IMR-90 (cell line): ENCODE measurements at places on chromosomes 7 and 10. TPM values are rescaled to one million over a fixed set of nuclear protein-coding genes. Genes with fewer than 3 reads are reported as not detected.

The KIF11 gene
- polyA plus RNA-seq = 6.9 and 8.8 TPM in 2 replicates

The C1QL3 gene
- polyA plus RNA-seq = not detected in 2 replicates

- DNase-seq = no peak
- H3K4me3 ChIP-seq = no peak overlapping the region
- no peaks in the 10 kb centered on the region for H3K27me3 ChIP-seq
- H3K4me1 ChIP-seq = no peaks in the 10 kb centered on the region
Observed at GRCh38 chr7:70353946-70354335, 755.7 kb downstream of the AUTS2 start.

DNA sequence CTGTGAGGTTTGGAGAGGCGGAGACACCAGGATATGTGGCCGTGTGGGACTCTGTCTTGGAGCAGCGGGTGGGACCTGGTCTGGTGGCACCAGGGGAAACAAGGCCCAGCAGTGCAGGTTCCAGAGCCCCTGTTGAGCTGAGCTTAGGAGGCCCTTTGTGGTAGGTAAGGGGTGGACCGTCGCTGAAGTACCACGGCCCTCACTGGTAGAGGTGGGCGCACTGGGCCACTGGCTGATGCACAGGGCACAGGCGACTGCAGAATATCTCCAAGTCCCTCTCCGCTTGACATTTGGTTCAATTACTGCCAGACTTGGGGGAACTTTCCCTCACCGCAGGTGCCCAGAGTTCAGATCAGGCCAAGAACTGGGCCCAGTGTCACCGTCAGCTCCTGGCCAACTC lies 27.3 kb downstream of the DOCK1 start:
- no peak overlapping the region for H3K4me3 ChIP-seq
- no peak for DNase-seq
- H3K27ac ChIP-seq = no peak overlapping the region
- H3K36me3 ChIP-seq = peaks cover 15% of the 10 kb centered on the region

GRCh38 chr7:148723846-148724245 lies 25.1 kb downstream of the CUL1 start:
- no peak overlapping the region for H3K4me3 ChIP-seq
- H3K4me1 ChIP-seq = peaks cover 27% of the 10 kb centered on the region
- H3K27me3 ChIP-seq = no peaks in the 10 kb centered on the region

DNA sequence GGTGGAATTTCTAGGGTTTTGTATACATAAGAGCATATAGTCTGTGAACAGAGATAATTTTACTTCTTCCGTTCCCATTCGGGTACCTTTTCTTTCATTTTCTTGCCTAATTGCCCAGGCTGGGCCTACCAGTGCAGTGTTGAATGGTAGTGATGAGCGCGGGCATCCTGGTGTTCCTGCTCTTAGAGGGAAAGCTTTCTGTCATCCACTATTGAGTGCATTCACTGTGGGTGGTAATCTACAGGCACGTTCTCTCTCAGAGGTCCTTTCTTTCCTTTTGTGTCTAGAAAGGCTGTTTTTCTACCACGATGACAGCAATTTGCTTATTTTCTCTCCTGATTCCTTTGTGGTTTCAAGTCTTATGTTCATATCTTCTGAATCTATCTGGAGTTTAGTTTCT lies 65.0 kb downstream of the INPP5A start:
- no peaks in the 10 kb centered on the region; the same call in 1 of the 2 replicates for H3K27me3 ChIP-seq
- H3K36me3 ChIP-seq = no peaks in the 10 kb centered on the region

- no peak for DNase-seq
Observed at GRCh38 chr10:84948644-84949043, 620.3 kb downstream of the CCSER2 start.

GRCh38 chr10:7969623-7970022 lies 84.9 kb upstream of the GATA3 start:
- H3K4me1 ChIP-seq = no peaks in the 10 kb centered on the region
- H3K36me3 ChIP-seq = peaks cover 1% of the 10 kb centered on the region; the same call in 1 of the 2 replicates
- H3K27me3 ChIP-seq = no peaks in the 10 kb centered on the region

The LYZL2 gene
- not detected in 2 replicates for polyA plus RNA-seq

The TFR2 gene
- 0.24 and 0.50 TPM in 2 replicates for polyA plus RNA-seq

- no peaks in the 10 kb centered on the region for H3K4me1 ChIP-seq
- no peaks in the 10 kb centered on the region for H3K36me3 ChIP-seq
- H3K27ac ChIP-seq = no peak overlapping the region
Observed at GRCh38 chr10:116045366-116046356, 227.3 kb downstream of the GFRA1 start.

GRCh38 chr7:128247640-128248194 lies 6.6 kb downstream of the LEP start:
- no peak overlapping the region for H3K4me3 ChIP-seq
- no peaks in the 10 kb centered on the region for H3K36me3 ChIP-seq
- DNase-seq = peak; percentile 35
- no peak overlapping the region for H3K27ac ChIP-seq

The GIMAP4 gene
- not detected in 2 replicates for polyA plus RNA-seq

- no peaks in the 10 kb centered on the region for H3K27me3 ChIP-seq
- no peak overlapping the region for H3K27ac ChIP-seq
- H3K4me1 ChIP-seq = peaks cover 22% of the 10 kb centered on the region
- no peaks in the 10 kb centered on the region for H3K36me3 ChIP-seq
- no peak for DNase-seq
- H3K4me3 ChIP-seq = no peak overlapping the region
Observed at GRCh38 chr7:117281562-117281961, 41.3 kb downstream of the WNT2 start.

- H3K27ac ChIP-seq = peak overlapping the region; percentile 26; the same call in 1 of the 2 replicates
- peak; percentile 71 for DNase-seq
- no peaks in the 10 kb centered on the region; the same call in 1 of the 2 replicates for H3K27me3 ChIP-seq
- H3K4me3 ChIP-seq = no peak overlapping the region
- H3K36me3 ChIP-seq = no peaks in the 10 kb centered on the region
Observed at GRCh38 chr10:132447446-132448247, 50.6 kb downstream of the PWWP2B start.

The SRGN gene
- 29.8 and 33.3 TPM in 2 replicates for polyA plus RNA-seq

GRCh38 chr7:3020416-3020815 lies 23.3 kb downstream of the CARD11 start:
- H3K36me3 ChIP-seq = no peaks in the 10 kb centered on the region
- DNase-seq = no peak
- H3K27ac ChIP-seq = no peak overlapping the region
- no peaks in the 10 kb centered on the region for H3K4me1 ChIP-seq
- H3K27me3 ChIP-seq = no peaks in the 10 kb centered on the region

DNA sequence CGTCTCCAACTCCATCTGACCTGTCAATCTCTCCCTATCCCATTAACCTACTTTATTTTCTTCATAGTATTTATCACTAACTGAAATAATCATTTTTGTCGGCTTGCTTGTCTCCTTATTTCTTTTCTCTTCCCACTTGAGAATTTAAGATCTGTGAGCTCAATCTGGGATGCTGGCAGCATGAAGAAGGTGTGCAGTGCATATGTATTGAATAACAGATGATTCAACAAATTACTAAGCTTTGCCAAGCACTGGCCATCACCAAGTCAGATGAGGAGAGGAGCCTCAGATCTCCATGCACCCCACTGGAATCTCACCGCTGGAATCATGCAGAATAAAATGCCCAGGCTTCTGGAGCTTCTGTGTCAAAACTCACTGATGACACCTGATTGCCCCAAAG lies 47.6 kb upstream of the PPP1R3C start:
- no peaks in the 10 kb centered on the region for H3K27me3 ChIP-seq
- peak; percentile 31 for DNase-seq
- peaks cover 18% of the 10 kb centered on the region for H3K4me1 ChIP-seq
- no peak overlapping the region for H3K4me3 ChIP-seq
- H3K27ac ChIP-seq = no peak overlapping the region
- H3K36me3 ChIP-seq = no peaks in the 10 kb centered on the region

DNA sequence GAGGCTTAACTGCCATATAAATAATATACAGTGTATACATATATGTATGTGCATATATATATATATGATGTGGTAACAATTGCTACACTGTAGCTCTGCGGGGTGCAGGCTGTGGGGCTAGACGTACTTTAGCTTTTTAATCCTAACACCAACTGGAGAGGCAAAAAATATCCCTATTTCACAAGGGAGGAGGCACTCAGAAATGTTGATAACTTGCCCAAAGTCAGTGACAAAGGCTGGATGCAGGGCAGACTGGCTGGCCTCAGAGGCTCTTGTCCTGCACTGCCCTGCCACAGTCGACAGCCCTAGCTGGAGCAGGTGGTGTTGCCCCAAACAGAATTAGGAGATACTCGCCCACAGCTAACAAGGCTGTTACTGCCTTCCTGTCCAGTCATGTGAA lies 1.5 kb upstream of the RELN start:
- H3K27ac ChIP-seq = no peak overlapping the region
- no peak overlapping the region for H3K4me3 ChIP-seq
- no peak for DNase-seq
- no peaks in the 10 kb centered on the region; the same call in 1 of the 2 replicates for H3K27me3 ChIP-seq
- no peaks in the 10 kb centered on the region for H3K36me3 ChIP-seq

GRCh38 chr7:155414547-155415492 lies 43.1 kb upstream of the EN2 start:
- H3K4me3 ChIP-seq = no peak overlapping the region
- H3K36me3 ChIP-seq = no peaks in the 10 kb centered on the region
- DNase-seq = no peak
- H3K4me1 ChIP-seq = no peaks in the 10 kb centered on the region

- no peaks in the 10 kb centered on the region for H3K4me1 ChIP-seq
- DNase-seq = no peak
- H3K36me3 ChIP-seq = no peaks in the 10 kb centered on the region
- no peaks in the 10 kb centered on the region for H3K27me3 ChIP-seq
Observed at GRCh38 chr10:8803992-8804391, 749.5 kb downstream of the GATA3 start.

The NPTX2 gene
- polyA plus RNA-seq = 0.03 and 0.07 TPM in 2 replicates

DNA sequence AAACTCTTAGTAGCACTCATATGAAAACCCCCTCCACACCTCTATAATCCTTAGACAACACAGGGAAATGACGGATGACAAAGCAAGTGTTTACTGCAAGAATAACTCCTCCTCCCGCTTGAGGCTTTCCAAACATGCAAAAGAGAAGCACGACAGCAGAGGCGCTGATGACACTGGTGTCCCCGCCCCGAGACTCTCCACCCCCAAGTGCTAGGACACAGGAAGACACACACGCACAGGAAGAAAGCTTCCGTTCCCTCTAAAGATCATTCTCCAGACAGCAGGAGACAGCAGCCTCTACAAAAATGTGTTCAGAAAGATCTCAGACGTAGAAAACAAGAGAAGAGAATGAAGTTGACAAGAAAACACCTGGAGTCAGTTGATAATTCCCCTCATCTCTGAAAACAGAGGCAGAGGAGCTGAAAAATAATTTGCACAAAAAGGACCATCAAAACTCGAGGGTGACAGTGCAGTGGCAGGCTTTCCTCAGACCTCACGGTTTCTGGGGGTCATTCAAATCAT lies 90.2 kb downstream of the DLG5 start:
- peaks cover 2% of the 10 kb centered on the region for H3K4me1 ChIP-seq
- no peak overlapping the region for H3K4me3 ChIP-seq
- peaks cover 53% of the 10 kb centered on the region for H3K36me3 ChIP-seq
- H3K27me3 ChIP-seq = no peaks in the 10 kb centered on the region
- H3K27ac ChIP-seq = no peak overlapping the region

The MAPK8 gene
- 31.3 and 41.5 TPM in 2 replicates for polyA plus RNA-seq

The CRHR2 gene
- polyA plus RNA-seq = not detected in 2 replicates

- H3K27ac ChIP-seq = no peak overlapping the region
- H3K4me1 ChIP-seq = peaks cover 5% of the 10 kb centered on the region; the same call in 1 of the 2 replicates
- H3K36me3 ChIP-seq = no peaks in the 10 kb centered on the region; the same call in 1 of the 2 replicates
- no peaks in the 10 kb centered on the region for H3K27me3 ChIP-seq
- H3K4me3 ChIP-seq = no peak overlapping the region
Observed at GRCh38 chr10:14884082-14884481, 5.4 kb downstream of the SUV39H2 start.

DNA sequence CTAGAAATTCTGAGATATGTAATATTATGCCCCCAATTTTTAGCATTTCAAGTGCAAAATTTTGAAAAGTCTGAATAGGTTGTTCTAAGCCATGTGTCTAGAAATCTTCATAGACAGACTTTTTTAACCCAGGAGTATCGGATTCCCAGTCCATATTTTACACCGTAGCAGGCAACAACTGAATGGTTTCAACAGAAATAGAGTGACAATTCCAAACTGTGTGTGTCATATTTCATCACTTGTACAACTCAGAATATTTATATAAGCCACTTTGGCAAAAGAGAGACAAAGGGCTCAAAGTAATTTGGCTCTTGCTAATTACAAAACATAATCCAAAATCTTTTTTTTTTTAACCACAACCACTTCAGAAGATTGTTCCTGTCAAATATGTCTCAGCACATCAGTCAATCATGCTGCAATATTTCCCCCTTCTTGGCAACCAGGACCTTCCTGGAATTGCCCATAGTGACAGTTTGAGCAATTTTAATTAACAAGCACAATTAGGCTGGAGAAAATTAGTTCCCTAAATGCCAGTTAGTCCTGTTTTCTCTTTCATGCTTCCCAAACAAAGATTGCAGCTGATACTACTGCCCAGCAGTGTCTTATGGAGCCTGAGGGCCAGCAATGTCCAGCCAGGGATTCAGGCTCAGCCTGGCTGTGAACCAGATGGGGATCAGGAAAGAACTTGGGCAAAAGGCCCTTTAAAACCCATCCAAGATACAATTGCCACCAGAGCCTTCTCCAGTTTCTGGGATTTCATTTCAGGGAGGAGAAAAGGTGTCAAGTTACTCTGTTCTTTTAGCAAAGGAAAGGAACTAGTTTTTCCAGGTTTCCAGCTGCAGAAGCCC lies 533.3 kb upstream of the GHITM start:
- H3K27me3 ChIP-seq = no peaks in the 10 kb centered on the region
- no peak overlapping the region for H3K27ac ChIP-seq
- no peak overlapping the region for H3K4me3 ChIP-seq
- no peaks in the 10 kb centered on the region for H3K4me1 ChIP-seq
- no peak for DNase-seq
